ENCODE measurements at places on chromosomes 5 and 9. TPM values are rescaled to one million over a fixed set of nuclear protein-coding genes. Genes with fewer than 3 reads are reported as not detected.

DNA sequence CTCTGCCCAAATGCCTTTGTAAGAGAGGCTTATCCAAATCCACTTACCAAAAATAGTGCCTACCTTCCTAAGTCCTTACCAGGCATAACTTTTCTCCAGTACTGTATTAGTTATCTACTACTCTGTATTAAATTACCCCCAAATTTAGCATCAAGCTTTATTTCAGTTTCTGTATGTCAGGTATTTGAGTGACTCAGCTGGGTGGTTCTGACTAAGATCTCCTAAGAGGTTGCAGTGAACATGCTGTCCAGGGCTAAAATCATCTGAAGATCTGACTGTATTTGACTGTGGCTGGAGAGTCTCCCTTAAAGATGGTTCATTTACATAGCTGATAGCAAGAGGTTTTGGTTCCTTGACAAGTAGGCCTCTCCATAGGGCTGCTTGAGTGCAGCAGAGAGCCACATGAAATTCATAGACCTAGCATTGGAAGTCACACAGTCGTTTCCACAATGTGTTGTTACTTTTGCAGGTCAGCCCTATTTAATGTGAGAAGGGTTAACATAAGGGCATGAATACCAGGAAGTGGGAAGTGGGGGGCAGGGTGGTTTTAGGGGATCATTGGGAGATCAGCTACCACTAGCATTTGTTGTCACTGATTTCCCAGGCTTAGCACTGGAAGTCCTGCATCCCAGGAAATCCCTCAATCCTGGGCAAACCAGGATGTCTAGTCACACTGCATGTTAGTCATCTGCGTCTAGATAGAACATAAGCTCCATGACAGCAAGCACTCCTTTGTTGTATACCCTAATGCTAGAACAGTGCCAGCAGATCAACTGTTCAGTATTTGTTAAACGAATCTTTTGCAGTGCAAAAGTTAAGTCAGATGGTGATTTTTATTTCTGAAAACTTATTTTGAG is 2.0 kb upstream of the ZNF622 start:
- no peak for DNase-seq

DNA sequence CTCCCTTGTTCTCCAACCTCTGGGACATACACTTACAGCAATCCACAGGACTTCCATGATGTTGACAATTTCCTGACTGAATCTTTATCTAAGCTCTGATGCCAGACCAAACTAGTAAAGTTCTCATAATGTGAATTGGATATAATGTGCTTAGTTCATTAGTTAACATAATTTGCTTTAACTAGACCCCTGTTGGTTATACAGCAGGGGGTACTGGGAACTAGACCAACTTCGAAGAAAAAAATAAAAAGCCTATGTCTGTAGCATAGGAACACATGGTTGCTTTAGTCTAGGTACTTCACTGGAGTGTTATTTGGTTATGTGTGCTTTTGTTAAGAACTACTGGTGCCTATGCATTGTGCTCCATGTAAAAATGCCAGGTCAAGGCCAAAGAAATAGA is 173.8 kb downstream of the ADAMTS6 start:
- no peak for DNase-seq

Gene ZDHHC11
- 5.9 TPM for total RNA-seq

DNA sequence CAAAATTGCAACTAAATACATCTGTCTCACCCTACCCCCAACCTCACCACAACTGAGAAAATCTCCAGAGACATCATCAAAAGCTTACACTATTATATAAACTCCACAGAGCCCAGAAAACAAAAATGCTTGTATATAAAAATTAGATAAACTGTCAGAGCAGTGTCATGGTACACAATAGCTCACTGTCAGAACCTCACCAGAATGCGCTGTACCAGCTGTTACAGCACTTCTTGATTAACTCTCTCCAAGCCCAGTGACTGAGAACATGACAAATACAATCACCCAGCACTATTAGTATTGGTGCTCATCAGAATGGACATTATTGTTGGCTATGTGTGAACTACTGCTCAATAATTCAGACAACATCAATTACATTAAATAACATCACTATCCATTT is 65.7 kb downstream of the ZDHHC21 start:
- DNase-seq = no peak

DNA sequence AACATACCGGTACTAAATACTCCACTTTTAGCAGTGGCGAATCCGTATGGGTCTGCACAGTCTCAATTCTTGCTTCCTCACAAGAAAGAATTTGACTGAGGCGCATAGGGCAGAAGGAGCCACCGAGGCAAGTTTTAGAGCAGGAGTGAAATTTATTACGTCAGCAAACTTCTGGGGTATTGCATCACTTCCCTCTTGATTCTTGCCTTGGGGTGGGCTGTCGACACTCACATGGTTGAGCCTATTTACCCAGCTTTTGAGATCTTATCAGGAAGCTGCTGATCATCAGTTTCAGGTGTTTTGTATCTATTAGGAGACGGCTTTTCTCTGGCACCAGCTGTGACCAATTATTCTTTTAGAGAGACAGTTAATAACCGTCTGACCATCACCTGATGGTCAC is 111.5 kb upstream of the CCNH start:
- DNase-seq = no peak

DNA sequence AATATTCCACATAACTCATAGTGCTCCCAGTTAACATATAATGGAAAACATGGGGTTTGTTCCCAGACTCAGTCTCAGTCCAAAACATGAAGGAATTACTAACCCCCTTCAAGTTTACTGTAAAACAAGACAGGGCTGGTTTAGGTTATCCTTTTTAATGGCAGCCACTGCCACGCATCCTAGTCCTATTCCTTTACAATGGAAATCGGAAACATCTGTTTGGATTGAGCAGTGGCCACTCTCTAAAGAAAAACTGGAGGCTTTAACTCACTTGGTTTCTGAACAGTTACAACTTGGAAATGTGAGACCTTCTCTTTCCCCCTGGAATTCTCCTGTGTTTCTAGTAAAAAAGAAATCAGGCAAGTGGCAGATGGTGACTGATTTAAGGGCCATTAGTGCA is 609.9 kb upstream of the ACO1 start:
- no peak for DNase-seq

Gene GRM6
- not detected for total RNA-seq

Gene FAM81B
- total RNA-seq = 1.9 TPM

DNA sequence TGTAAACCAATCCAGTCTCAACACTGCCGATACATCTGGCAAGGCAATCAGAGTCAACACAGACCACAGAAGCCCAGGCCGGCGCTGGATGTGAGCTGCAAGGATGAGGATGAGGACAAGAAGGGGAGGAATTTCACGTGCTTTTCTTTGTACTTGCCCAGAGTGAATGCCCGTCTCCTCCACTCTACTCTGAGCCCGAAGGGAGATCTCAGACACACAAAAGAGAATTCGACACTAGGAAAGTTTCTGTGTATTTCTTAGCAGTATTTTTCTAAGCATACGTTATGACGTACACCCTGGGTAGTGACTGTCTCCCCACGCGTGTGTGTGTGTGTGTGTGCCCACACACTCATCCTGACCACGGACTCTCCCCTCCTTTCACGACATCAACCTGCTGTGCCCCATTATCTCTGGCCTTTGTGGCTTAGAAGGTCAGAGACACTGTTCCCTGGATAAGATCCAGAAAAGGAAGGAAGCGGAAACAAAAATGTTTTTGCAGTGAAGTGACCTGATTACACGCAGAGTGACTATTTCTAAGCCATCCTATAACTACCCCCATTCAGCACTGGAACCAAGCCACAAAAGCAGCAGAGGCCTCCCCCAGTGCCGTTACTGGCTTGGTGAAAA is 227.3 kb upstream of the DAPK1 start:
- DNase-seq = no peak

GRCh38 chr9:81490605-81491331 is 198.6 kb downstream of the TLE1 start:
- DNase-seq = no peak

DNA sequence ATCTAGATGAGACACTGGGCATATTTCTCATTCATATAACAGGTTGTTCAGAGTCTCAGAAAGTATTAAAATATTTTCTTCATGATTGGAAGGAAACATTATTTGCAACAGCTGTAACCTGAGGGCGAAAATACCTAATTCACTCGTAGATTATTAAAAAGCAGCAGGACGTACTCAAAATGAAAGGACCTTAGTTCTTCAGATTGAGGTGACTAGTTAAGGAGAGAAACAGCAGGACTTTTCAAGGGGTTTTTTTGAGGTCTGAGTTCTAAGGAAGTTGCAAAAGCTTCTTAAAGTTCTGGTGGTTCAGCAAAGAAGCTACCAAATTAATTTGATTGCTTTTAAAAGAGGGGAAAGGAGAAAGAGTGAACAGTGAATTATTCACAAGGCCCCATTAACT is 174.9 kb downstream of the TMEM161B start:
- DNase-seq = no peak

Gene FRMD3
- total RNA-seq = 0.27 TPM

Gene FOXD4L6
- total RNA-seq = under 0.01 TPM

DNA sequence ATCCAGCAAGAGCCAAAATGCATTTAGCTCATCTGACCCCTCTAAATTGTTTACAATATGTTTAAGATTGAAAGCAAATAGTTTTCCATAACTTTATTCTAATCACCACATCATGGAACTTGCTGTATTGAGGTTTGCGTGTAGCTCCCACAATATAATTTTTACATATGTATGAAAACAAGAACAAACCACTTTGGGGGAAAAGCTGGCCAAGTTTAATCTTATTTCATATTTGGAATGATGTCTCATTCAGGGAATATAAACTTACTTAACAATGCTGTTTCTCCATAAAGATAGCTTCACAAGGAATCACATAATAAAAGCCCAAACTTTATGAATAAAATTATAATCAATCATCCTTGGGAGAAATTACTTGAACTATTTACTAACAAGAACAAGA is 194.6 kb upstream of the PCSK5 start:
- DNase-seq = no peak

Gene QSOX2
- 11.0 TPM for total RNA-seq

- DNase-seq = no peak
Observed at GRCh38 chr5:75965292-75965691, 117.9 kb upstream of the SV2C start.

DNA sequence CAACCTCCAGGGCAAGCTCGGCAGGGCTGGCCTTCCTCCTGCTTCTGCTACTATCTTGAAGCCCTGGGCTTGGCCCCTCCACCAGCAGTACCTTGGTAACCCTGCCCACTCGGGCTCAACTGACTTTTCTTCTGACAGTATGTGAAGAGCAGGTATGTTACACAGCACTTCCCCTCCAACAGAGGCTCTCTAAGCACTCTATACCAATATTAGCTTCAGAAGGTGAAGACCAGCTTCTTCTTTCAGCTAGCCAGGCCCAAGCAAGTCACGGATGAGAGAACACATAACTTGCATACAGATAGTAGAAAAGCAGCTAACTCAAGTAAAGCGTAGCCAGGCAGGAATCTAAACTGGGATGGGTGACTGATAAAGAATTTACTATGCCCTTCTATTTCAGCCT is 64.3 kb downstream of the FEM1C start:
- DNase-seq = no peak

GRCh38 chr5:74233091-74233490 is 407.4 kb downstream of the ENC1 start:
- DNase-seq = no peak
